NCI-H187 (cell line): ENCODE measurements at places on chromosomes 13 and 19.

DNA sequence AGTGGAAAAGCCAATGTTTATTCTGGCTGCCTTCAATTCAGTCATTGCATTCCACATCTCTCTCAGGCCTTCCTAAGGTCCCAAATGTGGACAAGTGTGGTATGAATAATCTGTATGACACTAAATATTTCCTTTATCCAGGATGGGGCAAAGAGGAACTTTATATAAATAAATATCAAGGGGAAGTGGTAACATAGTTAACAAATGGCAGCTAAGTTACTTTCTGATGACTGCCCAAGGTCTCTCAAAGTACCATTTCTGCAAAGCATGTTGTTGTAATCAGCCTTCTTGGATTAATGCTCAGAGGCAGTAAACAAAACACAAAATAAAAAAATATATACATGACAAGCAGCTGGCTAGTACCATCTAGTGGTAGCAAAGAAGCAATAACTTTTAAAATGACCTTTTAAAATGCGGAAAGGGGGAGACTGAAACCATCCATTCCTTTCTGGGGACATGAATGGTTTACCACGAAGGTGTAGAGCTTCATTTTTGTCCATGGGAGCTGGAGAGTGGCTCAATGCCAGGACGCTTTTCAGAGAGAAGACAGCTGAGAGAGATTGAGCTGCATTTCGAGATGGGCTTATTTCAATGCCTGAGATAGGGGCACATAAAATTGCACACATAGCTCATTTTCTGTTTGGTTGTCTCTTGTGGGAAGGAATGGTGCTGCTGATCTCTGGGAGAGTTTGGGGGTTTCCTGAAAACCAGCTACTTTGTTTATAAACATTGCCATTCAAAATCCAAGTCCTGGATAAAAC lies 259.2 kb downstream of the RFC3 start:
- DNase-seq: no peak

GRCh38 chr13:30908416-30908980 lies 2.4 kb downstream of the MEDAG start:
- no peak for DNase-seq

- DNase-seq: no peak
These were observed 3.5 kb downstream of the JSRP1 start for GRCh38 chr19:2252797-2253105.

GRCh38 chr19:51417107-51417809 lies at the start of gene SIGLEC10:
Gene SIGLEC10, minus strand, starts transcription at chr19:51417642. Its CDS starts 61 bp downstream, at chr19:51417581.
- no peak for DNase-seq

DNA sequence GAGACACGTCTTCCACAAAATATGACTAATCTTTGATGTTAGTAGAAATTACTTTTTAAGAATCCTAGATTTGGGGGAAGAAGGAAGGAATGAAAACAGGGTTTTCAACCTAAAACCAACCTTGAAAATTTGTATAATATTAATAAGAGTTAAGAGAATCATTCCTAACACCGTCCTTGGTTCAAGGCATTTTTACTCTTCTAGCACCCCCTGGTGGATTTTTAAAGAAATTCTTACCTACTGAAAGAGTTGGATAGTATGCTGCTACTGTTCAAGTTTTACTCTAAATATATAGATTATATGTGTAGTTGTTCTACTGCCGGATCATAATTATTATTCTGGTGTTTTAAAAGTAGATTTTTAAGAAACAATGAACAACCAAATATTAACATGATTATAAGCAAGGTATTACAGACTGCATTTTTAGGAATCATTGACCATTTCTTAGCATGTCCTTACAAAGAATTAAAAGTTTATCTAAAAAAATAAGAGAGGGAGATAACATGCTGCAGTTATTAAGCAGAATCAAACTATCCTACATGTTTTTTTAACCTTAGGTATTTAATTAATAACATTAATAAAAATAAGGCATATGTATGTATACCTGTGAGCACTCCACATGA lies 7.4 kb upstream of the SLITRK6 start:
- DNase-seq: no peak

DNA sequence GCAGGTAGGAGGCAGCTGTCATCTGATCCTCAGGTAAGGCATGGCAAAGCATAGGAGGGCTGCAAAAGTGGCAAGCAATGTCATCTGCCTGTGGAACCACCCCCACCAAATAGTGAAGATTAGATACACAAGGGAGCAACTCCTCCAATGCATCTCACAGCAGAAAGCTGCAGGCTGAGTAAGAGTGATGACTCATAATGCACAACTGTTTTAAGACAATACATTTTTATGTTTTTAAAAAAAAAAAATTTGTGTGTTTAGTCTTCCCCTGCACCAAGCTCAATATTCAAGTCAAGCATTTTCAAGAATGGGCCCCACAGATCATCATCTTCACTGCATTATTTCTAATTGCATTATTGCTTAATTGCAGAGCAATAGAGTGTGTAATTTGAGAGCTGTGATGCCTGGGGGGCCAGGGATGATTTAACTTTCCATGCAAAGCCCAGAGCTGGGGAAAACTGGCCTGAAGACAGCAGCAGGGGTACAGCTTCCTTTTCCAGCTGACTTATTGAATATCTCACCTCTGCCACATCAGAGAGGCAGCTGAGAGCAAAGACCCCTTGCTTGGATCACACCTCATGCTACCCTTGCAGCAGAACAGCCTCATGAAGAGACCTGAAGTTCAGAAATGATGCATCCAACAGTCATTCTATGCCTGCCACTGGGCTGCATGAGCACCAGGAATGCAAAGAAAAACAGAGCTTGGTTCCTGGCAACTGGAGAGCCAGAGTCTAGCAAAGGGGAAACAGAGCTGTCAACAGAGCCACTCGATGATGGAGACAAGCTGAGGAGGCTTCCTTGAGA lies 22.7 kb upstream of the POP4 start:
- DNase-seq: no peak

GRCh38 chr19:51163257-51163656 lies 21.2 kb downstream of the SIGLEC7 start:
- no peak for DNase-seq

DNA sequence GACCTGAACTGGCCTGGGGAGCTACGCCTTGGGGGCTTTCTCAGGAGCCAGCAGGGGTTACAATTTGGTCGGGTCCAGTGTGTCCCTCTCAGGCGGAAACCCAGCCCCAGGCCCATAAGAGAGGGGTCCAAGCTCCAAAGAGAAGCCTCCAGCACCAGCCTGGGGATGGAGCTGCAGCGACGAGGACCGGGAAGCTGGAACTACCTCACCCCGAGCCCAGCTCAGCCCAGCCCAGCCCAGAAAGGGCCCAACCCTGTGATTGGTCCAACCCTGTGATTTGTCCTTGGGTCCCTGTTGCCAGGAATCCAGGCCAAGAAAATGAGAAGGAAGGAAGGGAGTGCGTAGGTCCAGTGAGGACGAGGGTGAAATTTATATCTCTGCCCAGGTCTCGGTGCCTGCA lies 24.1 kb downstream of the CLEC4M start:
- DNase-seq: no peak

- DNase-seq: no peak
These were observed 947 bp downstream of the ATP4B start for GRCh38 chr13:113656831-113657671.

GRCh38 chr19:11931513-11931912 lies 6.6 kb downstream of the ZNF700 start:
- no peak for DNase-seq

DNA sequence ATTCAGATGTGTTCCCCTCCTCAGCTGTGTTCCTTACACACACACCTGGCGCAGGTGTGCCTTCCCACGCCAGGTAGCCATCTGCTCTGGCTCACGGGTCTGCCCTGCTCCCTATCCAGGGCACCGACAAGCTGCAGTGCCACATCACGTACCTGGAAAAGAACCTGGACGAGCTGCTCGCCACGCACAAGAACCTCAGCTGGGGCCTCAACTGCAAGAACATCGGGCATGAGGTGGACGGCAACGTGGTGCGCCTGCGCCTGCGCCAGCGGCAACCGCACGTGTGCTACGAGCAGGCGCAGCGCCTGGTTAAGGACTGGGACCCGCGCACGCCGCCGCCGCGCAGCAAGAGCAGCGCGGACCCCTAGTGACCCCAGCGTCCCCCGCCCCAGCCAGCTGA lies 26.5 kb upstream of the CASP14 start:
- DNase-seq: no peak

GRCh38 chr13:91948736-91949135 lies 550.3 kb downstream of the GPC5 start:
- no peak for DNase-seq

DNA sequence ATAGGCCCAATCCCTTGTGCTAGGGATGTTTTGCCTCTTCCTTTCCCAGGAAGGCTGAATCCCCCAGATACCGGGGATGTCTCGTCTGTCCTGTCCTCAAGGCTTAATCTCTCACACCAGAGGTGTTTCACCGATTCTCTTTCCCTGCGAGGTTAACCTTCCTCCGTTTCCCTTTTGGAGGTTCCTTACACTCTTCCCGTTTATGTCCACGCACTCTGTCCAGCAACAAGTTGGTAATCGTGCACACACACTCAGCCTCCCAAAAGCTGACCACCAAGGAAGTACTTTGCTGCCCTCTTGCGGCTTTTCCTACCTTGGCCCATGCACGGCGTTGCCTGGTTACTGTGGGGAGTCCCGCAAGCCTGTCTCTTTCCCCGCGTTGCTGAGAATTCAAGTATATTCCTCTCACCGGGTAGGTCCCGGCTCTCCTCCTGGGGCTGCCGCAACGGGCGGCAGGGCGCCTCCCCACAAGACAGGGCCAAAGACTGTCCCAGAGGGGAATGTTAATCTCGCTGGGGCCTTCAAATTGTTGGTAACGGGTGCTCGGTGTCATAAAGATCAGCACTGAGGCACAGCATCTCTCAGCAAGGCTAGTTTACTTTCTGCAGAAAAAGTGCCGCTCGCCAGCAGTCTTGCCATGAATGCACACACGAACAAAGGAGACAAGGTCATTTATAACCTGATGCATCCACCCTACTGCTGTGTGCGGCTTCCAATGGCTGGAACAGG lies 36.7 kb upstream of the CD177 start:
- no peak for DNase-seq

DNA sequence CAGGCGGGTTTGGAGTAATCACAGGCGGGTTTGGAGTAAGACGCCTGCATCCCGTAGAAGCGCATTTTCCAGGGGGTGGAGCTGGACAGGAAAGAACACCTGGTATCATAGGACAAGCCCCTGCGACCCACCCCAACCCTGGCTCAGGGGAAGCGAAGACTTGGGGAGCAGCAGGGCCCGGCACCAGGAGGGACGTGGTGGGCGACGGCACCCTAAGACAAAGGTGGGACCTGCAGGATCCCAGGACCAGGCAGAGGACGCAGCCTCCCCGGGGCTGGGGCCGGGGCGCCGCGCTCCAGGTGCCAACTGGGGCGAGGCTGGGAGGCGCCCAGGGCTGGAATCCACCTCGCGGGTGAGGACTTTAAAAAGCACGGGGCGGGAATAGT lies 520 bp downstream of the ZNF600 start:
- no peak for DNase-seq
